ENCODE measurements at places on chromosomes 6 and 20.

DNA sequence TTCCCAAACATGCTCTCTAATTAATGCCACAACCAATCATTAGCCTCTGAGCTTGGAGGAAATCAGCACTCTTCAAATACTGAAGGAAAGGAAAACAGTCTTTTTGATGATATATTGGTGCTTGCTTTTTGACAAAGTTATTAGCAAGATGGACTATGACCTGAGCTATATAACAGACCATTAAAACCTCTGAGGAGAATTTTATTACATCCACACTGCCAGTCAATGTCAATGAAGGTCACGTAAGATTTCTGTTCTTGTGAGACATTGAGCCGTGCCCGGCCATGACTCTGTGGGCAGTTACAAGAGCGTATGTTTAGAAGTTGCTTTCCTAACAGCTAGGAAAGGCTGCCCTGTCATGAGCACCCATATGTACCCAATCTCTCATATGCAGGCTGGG is 659.0 kb downstream of the UTRN start:
- DNase-seq: no peak

DNA sequence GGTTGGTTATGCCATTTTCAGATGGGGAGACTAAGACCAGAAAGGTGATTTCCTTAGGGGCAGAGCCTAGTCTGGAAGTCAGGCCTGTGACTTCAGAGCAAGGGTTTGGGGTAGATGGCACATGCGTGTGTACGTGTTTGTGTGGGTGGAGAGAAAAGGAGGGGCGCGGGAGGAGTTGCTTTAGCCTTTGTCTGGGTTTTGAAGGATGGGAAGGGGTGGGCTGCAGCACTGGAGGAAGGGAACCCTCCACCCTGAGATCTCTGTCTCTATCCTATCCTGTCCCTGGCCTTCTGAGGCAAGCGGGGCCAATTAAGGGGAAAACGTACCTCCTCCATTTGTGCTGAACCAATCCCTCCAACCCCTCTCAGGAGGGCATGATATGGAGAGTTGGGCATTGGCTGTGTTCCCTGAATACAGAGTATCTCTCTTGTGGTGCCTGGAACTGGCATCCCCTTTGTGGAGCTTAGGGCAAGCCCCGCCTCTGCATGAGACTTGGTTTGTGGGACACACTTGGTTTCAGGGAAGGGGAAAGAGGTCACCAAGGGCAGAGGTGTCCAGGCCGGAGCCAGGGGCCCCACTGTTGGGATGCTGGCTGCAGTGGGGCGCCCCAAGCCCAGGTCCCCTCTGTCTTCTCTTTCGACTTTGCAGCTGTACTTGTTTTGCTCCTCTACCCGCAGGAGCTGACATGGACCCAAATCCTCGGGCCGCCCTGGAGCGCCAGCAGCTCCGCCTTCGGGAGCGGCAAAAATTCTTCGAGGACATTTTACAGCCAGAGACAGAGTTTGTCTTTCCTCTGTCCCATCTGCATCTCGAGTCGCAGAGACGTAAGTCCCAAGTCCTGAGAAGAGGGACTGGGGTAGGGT is at the start of gene DBNDD2:
Gene DBNDD2, plus strand, starts transcription at position 507 of the 863 bp plus-strand sequence. Its CDS starts 179 bp downstream, at position 686.
- no peak for DNase-seq

DNA sequence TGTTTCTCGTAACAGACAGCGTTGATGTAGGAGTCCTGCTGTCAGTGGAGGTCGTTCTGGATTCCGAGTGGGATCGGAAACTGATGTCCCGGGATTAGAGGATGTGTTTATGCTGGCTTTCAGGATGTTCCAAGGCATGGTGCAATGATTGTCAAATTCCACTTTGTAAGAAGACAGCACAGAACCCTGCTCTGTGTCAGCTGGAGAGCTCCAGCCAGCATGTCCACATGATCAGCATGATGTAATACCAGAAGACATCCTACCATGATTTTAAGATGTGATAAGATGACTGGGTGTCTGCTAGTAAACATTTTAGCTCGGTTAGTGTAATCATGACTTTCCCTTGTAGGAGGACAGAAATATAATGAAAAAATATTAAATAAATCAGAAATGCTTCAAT is 20.3 kb downstream of the ENPP1 start:
- no peak for DNase-seq

DNA sequence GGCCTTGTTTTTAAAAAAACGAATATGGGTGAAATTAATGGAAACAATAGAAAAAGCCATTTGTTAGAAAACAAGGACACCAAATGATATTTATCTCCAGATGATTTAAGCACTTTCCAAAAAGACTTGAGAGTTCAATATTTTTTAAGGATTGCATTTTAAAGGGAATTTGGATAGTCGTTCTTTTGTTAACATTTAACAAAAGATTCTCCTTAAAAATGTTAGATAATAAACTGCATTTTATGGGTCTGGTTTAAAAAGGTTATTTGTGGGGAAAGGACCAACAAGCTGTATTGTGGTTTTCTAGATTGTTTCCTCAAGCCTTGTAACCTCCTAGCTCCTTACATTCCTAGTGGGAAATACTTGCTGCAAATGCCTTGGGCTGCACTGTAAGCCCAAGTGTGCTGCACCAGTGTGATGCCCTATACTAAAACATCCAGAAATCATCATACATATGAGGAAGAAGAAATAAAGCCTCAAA is 1.5 kb upstream of the PHIP start:
- DNase-seq: no peak

DNA sequence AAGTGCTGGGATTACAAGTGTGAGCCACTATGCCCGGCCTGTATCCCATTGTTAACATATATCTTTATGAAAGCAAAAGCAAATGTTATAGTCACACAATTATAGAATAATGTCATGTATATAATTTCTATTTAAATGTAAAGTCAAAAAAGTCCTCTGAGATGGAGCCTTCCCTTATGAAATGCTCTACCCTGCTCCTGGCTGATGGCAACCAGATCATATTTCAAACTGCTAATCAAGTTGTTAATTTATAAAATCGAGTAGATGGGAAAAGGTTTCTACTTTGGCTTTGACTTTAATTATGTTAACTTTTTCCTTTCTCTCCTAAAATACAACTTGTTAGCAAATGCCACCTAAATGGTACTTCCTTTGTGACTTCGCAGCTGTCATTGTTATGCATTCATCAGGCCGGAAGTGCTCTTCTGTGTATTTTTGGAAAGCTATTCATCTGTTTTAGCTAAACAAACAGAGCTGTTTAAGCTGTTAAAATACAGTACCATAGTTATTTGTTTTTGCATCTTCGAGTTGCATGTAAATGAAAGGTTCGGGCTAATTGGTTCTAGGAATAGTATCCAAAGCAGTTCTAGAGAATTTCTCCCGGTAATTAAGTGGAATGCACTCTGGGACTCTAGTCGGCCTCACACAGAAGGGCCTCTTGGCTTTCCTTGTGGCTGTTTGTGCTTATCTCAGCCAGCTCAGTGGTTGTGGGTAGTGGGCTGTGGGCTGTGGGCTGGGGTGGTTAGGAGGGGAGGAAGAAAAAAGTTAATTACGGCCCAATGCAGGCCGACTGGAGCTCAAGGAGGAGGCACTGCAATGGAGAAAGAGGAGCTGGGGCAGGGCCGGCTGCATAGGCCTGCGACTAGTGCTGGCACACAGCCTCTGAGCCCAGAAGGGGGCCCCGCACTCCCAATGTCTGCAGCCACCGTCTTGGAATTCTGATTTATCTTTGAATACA is 34.8 kb downstream of the SLC35D3 start:
- DNase-seq: peak; percentile 58
